Activated CD8-positive, alpha-beta memory T cell treated with anti-CD3 and anti-CD28 coated beads for 36 hours (primary cell): ENCODE measurements at places on chromosomes 4 and X. TPM values are rescaled to one million over a fixed set of nuclear protein-coding genes. Genes with fewer than 3 reads are reported as not detected.

The MBNL3 gene
- total RNA-seq: 24.9 TPM

The KLKB1 gene
- not detected for total RNA-seq

The CPZ gene
- total RNA-seq: not detected

The ABCG2 gene
- 1.1 TPM for total RNA-seq

The SPACA5 gene
- total RNA-seq: not detected

The MOB1B gene
- 20.3 TPM for total RNA-seq

The FHDC1 gene
- total RNA-seq: 0.06 TPM

The KLB gene
- total RNA-seq: not detected

The PNMA6F gene
- total RNA-seq: not detected

The OPN1MW gene
- not detected for total RNA-seq

The GLRA3 gene
- total RNA-seq: not detected

The SSX2B gene
- not detected for total RNA-seq

The ZNF518B gene
- total RNA-seq: 13.0 TPM

The SLC30A9 gene
- 61.4 TPM for total RNA-seq

The C1QTNF7 gene
- total RNA-seq: not detected

The SLC6A8 gene
- 0.63 TPM for total RNA-seq

The SCML2 gene
- 3.6 TPM for total RNA-seq

The BLOC1S4 gene
- 21.6 TPM for total RNA-seq

The KDR gene
- not detected for total RNA-seq

The EDNRA gene
- not detected for total RNA-seq

The RENBP gene
- total RNA-seq: 5.3 TPM
